ENCODE measurements at places on chromosomes 12 and 14.

DNA sequence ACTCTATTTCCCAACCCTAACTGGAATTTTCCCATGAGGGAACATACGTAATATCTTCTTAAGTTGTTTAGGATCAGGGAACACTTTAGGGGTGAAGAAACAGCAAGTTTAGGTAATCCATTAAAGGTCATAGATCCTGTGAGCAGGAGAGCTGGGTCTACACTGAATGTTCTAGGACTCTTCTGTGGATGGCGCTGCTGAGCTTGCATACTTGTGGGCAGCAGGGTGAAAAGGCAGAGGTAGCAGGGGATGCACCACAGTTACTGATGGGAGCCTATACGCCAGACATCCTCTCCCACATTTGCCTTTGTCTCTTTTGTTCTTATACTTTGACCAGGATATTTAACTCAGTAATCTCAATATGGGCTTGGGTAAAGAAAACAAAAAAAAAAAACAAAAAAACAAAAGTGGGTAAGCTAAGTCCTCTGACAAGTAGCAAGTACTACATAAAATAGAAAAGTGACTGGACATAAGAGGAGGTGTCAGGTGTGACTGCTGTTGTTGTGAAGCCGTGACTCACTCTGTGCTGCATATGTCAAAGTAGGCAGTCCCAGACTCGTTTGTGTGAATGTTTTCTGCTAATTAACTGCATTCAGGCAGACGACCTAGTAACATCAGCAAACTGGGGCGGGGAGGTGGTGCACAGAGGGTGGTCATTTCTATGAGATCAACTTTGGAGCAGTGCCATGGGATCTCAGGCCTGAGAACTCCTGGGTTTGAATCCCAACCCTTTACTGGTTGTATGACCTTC, 31.6 kb downstream of the NEUROD4 start:
- no peak for DNase-seq

DNA sequence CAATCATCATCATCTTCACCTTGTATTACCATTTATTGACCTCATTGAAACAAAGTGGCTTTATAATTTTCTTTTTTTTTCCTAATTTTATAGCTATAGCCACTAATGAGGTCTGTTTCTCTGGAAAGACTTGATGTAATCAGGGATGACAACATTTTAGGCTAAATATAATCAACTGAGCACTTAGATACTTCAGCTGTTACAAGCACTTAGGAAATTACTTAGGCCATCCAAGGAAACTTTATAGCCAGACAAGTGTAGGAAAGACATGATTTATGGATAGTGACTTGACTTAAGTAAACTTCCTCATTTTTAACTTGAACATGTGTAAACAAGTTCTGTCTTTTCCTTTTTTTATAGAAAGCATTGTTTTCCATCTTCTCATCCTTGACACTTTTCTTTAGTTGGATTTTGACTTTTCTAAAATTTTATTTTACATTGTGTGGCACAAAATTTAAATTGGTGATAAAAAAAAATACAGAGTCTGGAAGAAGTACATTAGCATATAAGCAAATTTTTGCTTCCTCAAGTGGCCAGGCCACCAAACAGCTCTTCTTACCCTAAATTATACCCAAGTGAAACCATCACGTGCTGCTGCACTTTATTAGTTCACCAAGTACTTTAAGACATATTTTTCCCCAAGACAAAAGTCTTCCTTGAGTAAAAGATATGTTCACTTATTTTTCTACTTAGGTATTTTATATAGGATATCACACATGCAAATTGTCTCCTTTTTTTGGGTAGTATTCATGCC, 15.1 kb downstream of the CPNE8 start:
- DNase-seq = no peak

DNA sequence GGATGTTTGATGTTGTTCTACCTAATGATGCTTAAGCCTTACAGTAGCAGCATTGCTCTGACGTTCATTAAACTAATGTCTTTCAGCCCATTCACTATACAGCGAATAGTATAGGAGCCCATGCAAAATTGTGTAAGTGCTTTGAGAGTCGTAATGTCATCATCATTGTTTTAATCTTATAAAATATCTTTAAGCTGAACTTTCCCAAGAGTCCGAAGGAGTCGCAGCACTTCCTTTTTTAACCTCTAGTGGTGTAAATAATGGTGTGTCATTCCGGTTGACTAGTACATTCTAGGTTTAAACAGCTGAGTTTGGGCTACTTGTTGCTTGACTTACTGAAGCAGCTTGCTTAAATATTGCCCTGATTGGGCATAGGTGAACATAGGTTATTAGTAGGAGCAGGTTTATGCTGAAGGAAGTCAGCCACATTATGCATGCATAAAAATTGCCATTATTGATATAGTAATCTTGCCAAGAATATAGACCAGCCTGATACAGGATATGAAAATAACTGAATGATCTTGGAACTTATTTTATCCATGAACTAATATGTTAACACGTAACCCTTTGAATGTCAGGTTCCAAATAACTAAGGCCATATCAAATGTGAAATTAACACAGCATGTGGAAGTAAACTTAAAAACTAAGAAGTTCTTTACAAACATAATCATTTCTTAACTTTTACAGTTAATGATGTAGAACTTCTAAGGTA, 2.6 kb downstream of the WNK1 start:
- DNase-seq = no peak

- no peak for DNase-seq
Measured at GRCh38 chr12:131598717-131599116, 112.2 kb upstream of the SFSWAP start.

- DNase-seq = no peak
Measured at GRCh38 chr14:63949696-63950095, 96.9 kb downstream of the SYNE2 start.

DNA sequence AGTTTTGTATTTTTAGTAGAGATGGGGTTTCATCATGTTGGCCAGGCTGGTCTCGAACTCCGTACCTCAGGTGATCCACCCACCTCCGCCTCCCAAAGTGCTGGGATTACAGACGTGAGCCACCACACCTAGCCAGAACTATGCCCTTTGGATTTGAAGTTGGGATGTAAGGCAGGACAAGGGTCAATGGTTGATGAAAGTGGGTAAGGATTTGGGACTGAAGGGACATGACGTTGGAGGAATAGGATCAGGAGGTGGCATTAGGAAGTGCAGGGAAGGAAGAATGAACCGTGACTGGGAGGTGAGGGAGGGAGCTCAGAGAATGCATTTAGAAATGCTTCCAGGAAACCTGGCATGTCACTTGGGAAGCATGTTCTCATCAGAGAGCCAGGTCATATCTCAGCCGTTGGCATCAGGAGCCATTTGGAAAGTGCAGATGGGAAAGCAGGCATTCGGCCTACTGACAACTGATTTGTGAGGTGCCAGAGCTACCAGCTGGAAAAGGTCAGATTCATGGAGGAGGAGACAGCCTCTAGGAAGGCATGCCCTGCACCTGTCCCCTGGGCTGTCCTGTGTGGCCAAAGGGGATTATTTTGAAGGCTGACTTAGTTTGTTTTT, 2.2 kb downstream of the CRADD start:
- no peak for DNase-seq

DNA sequence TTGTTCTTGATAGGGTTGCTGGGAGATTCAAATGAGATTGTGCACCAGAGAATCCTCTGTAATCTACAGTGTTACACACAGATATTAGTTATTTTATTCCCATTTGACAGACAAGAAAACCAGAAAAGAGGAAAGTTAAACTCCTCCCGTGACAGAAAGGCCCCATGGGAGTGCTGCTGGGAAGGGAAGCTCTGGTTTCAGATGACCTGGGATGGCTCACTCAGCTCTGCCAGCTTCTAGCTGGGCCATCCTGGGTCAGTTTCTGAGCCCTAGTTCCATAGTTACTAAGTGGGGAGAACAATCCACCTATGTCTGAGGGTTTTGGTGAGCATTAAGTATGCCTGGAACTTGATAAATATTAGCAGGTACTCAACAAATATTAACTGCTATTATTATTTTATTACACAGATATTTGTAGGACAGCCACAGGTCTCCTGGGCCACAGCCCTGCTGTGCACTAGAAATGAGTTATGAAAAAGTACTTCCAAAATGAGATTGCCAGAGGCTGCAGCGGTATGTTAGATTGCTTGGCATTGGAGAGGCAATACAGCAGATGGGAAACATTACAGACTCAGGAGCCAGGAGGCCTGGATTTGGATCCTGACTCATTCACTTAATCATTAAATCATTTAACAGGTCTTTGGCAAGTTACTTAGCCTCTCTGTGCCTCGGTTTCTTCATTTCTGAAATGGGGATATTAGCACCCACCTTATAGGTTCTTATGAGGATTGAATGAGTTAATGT, 47.1 kb upstream of the STON2 start:
- no peak for DNase-seq

GRCh38 chr12:6696690-6697583, 3.7 kb downstream of the PIANP start:
- DNase-seq = no peak

- DNase-seq = no peak
Measured at GRCh38 chr14:23143911-23144310, 24.9 kb upstream of the CEBPE start.

GRCh38 chr12:113325916-113326315, 9.0 kb downstream of the SLC8B1 start:
- DNase-seq = no peak

DNA sequence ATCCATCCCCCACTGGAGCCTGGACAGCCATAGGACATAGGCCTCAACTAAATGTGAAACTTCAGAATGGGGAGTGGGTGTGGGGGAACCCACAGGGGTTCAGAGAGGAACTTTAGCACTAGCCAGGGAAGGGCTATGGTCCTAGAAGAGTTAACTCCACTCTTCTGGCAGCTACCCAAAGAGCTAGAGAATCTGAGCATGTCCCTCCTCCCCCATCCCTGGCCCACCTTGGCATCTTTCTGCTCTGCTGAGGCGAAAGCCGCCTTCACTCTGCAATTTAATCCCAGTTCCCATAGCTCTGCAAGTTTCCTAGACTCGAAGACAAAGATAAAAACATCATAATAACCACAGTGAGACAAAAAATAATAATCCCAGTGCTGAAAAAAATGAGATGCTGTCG, 214.7 kb upstream of the RTL1 start:
- no peak for DNase-seq

- DNase-seq = no peak
Measured at GRCh38 chr14:87837296-87837695, 155.7 kb downstream of the GALC start.

GRCh38 chr12:18651525-18651924, 86.3 kb downstream of the PLCZ1 start:
- no peak for DNase-seq

DNA sequence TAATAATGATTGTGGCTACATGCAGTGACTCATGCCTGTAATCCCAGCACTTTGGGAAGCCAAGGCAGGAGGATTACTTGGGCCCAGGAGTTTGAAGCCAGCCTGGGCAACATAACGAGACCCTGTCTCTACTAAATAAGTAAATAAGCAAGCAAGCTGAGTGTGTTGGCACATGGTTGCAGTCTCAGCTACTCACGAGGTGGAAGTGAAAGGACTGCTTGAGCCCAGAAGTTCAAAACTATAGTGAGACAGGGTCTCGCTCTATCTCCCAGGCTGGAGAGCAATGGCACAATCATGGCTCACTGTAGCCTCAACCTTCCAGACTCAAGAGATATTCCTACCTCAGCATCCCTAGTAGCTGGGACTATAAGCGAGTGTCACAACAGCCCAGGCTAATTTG, 64.7 kb downstream of the RPS6KA5 start:
- DNase-seq = no peak

GRCh38 chr14:92058006-92058917, 18.4 kb upstream of the TRIP11 start:
- no peak for DNase-seq

DNA sequence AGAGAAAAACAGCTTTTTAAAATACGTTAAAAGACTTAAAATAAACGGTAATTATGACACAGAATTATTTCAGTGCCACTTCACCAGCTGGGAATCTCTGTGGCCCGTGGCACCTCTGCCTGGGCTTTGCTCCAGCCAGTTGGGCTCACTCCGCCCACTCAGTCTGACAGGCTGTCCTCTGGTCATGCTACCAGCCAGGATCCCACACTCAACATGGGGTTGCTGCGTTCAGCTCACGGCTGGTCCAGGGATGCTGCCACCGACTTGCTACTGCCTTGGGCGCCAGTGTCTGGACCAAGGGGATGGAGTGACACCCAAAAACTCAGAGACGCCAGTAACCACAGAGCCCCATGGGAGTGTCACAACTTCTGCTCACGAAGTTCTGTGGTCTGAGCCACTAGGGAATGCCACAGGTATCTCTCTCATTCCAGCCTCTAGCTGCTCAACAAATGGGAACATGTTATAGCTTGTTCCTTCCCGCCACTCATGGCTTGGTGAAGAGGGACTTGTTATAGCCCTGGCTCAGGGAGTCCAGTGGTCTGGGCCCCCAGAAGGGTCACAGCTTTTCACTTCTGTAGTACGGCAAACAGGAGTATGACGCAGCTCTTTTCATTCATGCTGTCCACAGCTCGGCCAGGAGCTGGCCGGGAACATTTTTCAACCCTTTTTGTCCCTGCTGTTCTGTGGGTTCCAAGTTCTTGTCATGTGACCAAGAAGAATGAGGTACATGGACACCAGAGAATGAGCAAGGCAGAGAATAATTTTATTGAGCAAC, 23.4 kb upstream of the ATXN7L3B start:
- no peak for DNase-seq

DNA sequence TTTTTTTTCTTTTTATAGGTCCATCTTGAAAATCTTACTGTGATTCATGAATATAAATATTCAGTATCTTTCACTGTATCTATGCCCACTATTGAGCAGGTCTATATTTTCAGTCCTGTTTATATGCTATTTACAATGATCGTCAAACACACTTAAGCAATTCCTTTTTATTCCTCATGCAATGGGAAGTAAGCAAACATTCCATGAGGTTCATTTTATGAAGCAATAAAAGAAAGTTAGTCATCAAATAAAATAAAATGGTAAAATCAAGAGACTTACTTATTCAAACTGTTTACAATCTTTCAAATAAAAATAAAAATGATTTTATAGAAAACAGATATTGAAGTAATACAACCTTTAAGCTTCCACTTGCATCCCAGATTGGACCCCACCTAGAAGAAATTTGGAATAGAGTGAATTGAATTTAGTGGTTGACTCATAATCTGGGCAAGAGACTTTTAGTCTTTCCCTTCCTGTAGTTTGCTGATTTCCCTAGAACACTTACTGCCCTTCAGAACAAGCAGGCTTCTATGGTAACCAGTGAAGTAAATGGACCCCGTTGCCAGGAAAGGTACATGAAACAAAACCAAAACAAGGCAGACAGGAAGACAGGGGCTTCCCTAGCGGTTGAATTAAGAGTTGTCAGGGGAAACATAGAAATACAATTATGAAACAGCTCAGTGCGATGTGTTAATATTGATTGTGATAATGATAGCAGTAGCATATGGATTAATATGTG, 241.0 kb upstream of the ATP2B1 start:
- DNase-seq = no peak

DNA sequence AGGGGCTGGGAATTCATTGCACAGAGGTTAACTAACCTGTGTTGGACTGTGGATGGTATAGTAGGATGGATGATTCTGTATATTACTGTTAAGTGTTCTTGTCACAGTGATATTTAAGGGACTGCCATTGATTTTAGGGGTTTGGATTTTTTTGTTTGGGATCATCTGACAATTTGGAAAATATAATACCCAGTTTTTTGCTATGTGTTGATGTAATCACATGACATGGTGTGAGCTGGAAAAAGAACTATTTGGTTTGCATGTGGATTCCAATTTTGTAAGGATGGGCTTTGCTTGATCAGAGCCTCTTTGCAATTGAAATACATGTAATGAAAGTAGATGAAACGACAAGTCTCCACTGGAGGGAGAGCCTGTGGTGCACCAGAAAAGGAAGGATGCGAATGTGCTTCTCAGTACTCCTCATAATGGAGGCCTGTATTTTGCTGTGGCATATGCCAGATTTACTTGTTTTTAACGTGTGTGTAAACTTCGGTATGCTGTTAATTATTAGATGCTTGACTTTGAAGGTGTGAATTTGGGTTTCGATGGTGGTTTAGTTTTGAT, 2.7 kb downstream of the DYRK2 start:
- DNase-seq = no peak

GRCh38 chr14:102608064-102608446, 15.6 kb downstream of the RCOR1 start:
- DNase-seq = no peak

Data from activated T-cell treated with anti-CD3 and anti-CD28 coated beads, Interleukin-2, amount 50 U/mL, for 1 hour (primary cell).